ENCODE measurements at places on chromosomes 4 and X.

GRCh38 chrX:154056770-154057241, 37.1 kb upstream of the IRAK1 start:
- DNase-seq, result no peak

- no peak for DNase-seq
Measured at GRCh38 chr4:27027428-27027827, 166.8 kb downstream of the STIM2 start.

DNA sequence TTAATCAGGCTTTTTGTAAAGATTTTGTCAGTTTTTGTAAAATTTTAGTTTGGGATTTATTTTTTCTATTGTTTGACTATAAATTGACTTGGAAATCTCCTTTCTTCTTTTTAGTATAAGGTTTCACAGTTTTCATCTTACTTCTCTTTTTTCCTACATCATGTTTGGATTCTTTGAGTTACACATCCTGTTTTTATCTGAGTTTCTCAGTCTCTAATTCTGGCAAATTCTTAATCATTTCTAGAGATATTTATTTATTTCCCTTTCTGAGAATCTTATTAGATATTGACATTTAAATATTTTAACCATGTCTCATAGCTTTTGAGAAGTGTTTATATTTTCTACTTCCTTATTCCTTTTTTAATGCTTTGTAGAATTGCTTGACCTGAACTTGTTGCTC, 20.7 kb downstream of the USP53 start:
- DNase-seq, result no peak

GRCh38 chrX:9859711-9860555, 73.7 kb downstream of the SHROOM2 start:
- DNase-seq, result no peak

GRCh38 chr4:84237008-84237407, 262.1 kb downstream of the NKX6-1 start:
- DNase-seq, result no peak

DNA sequence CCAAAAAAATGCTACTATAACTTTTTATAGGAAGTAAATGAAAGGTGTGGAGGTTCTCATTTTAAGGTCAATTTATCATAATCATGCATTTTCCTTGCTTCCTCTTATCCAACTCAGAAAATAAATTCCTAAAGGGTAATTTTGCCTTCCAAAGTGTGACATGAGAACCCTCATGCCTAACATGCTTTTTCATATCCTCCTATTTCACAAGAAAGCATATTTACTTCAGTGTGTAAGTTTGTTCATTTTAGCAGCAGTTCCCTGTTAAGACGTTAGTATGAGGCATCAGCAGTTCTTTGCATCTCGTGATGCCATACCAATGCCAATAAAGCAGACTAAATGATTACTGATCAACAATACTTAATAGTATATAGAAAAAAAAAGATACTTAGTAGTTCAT, 18.4 kb downstream of the WDFY3 start:
- DNase-seq, result no peak

GRCh38 chr4:105147016-105147552, 408 bp downstream of the TET2 start:
- DNase-seq, result no peak

- DNase-seq, result no peak
Measured at GRCh38 chr4:150368667-150369066, 213.3 kb upstream of the MAB21L2 start.

GRCh38 chr4:181982856-181983255, 260.3 kb upstream of the TENM3 start:
- DNase-seq, result no peak

- no peak for DNase-seq
Measured at GRCh38 chr4:137408527-137409177, 123.6 kb downstream of the PCDH18 start.

- DNase-seq, result no peak
Measured at GRCh38 chr4:13706120-13706519, 78.6 kb upstream of the BOD1L1 start.

DNA sequence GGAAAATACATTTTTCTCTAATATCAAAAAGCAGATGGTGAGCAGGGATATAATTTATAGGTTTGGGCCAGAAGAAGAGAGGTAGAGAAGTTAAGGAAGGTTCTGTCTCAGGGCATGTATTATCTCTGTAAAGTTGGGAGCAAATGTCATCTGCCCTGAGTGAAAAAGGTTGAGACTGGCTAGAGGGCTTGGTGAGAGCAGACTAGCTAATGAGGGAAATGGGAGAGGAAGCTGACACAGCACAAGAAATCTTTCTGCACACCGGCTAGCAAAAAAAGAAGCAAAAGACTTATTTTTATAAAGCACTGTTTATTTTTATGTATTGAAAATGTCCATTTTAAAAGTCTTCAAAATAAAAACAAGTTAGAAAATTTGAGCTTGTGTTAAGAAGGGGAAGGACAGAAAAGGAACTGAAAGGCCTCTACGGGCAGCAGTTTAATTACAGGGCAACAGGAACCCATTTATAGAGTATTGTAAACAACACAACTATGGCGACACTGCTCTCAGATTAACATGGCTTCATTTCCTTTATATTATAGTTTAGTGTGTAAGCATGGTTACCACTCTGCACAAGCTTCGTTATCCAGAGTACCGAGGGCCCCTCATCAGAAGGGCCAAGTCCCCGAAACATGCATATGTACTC, 17.4 kb downstream of the CD40LG start:
- no peak for DNase-seq

DNA sequence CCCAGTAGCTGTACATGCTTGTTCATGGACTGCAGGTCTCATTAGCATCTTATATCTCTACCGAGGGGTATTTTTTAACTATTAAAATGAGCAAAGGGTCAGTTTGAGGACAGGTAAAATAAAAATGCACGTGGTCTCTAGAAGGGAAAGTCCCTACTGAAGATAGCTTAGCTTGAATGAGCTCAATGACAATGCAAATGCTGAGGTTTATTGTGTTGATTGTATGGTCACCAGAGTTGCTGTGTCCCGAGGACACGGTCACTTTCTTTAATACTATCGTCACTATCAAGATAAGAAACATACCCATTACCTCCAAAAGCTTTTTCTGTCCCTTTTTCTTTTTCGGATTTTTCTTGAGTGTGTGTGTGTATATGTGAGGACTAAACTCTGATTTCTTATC, 250.5 kb upstream of the PRKX start:
- no peak for DNase-seq
